A549 treated with GW870086 at 1 μM for 4 hours (cell line): ENCODE measurements at places on chromosomes 12 and 14. TPM values are rescaled to one million over a fixed set of nuclear protein-coding genes. Genes with fewer than 3 reads are reported as not detected.

NUP37 gene
- total RNA-seq: 66.7 to 81.9 TPM (median 72.4 TPM) in 5 replicates

CCDC63 gene
- not detected in 5 replicates for total RNA-seq

NOS1 gene
- total RNA-seq: 0.40 to 0.64 TPM (median 0.58 TPM) in 5 replicates

TDRD9 gene
- 0.08 to 0.22 TPM (median 0.14 TPM) in 5 replicates for total RNA-seq

KRT83 gene
- total RNA-seq: 2.9 to 7.2 TPM (median 6.3 TPM) in 5 replicates

TSPAN19 gene
- total RNA-seq: not detected in 5 replicates

CYP46A1 gene
- total RNA-seq: 0.07 to 0.42 TPM (median 0.16 TPM) in 5 replicates

CLEC6A gene
- total RNA-seq: not detected in 5 replicates

MYBPC1 gene
- not detected in 5 replicates for total RNA-seq

CLEC2A gene
- not detected in 5 replicates for total RNA-seq

SYNDIG1L gene
- total RNA-seq: not detected in 5 replicates

KLRK1 gene
- not detected in 5 replicates for total RNA-seq

C14orf39 gene
- 0.29 TPM in 1 of 5 replicates, not detected in the others for total RNA-seq

MMP17 gene
- total RNA-seq: 8.1 to 15.1 TPM (median 10.6 TPM) in 5 replicates

PMCH gene
- total RNA-seq: not detected in 5 replicates

B3GNT4 gene
- total RNA-seq: 0.55 to 2.5 TPM (median 0.96 TPM) in 5 replicates

TAS2R10 gene
- not detected in 5 replicates for total RNA-seq

GDF3 gene
- not detected in 5 replicates for total RNA-seq

RILPL1 gene
- 9.9 to 14.1 TPM (median 12.8 TPM) in 5 replicates for total RNA-seq

DAO gene
- not detected in 5 replicates for total RNA-seq

TMEM229B gene
- 0.09 to 0.50 TPM (median 0.21 TPM) in 5 replicates for total RNA-seq

SUSD6 gene
- total RNA-seq: 6.0 to 7.0 TPM (median 6.7 TPM) in 5 replicates
